ENCODE measurements at places on chromosomes 12 and 14.

- H3K36me3 ChIP-seq, result no peaks in the 10 kb centered on the region
- H3K27me3 ChIP-seq, result no peaks in the 10 kb centered on the region
- H3K4me1 ChIP-seq, result no peaks in the 10 kb centered on the region
- no peak overlapping the region for H3K27ac ChIP-seq
- no peak for DNase-seq
Measured at GRCh38 chr12:115708801-115709200, 568.7 kb downstream of the MED13L start.

DNA sequence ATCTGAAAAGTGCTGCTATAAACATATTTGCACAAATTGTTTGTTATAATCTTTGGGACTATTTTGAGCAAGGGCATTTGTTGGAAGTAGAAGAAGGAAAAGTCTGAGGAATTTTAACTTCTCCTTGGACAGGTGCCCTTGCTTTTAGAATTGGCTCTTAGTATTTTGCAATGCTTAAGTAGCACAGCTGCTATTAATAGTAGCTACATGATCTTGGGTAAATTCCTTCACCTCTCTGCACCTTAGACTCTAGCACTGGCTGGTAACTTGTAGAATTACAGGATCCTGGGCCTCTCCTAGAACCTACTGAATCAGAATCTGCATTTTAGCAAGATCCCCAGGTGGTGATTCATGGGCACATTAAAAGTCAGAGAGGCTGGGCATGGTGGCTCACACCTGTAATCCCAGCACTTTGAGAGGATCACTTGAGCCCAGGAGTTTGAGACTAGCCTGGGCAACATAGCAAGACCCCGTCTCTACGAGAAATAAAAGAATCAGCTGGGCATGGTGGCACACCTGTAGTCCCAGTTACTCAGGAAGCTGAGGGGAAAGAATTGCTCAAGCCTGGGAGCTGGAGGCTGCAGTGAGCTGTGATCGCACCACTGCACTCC lies 10.8 kb upstream of the TMEM120B start:
- DNase-seq, result no peak
- no peaks in the 10 kb centered on the region for H3K27me3 ChIP-seq
- H3K36me3 ChIP-seq, result no peaks in the 10 kb centered on the region
- peaks cover 2% of the 10 kb centered on the region for H3K4me1 ChIP-seq
- H3K27ac ChIP-seq, result no peak overlapping the region

DNA sequence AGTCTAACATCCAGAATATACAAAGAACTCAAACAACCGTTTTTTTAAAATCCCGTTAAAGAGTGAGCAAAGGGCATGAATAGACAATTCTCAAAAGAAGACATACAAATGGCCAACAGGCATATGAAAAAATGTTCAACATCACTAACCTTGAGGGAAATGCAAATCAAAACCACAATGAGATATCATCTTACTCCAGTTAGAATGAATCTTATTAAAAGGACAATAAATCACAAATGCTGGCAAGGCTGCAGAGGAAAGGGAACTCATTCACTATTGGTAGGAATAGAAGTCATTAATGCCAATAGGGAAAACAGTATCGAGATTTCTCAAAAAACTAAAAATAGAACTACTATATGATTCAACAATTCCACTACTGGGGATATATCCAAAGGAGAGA lies 520.1 kb downstream of the RMST start:
- H3K4me1 ChIP-seq, result no peaks in the 10 kb centered on the region
- H3K27me3 ChIP-seq, result no peaks in the 10 kb centered on the region
- H3K27ac ChIP-seq, result no peak overlapping the region
- no peak for DNase-seq
- no peak overlapping the region for H3K4me3 ChIP-seq
- no peaks in the 10 kb centered on the region for H3K36me3 ChIP-seq

GRCh38 chr14:104091927-104092771 lies 6.6 kb downstream of the ASPG start:
- H3K27me3 ChIP-seq, result no peaks in the 10 kb centered on the region
- DNase-seq, result no peak
- no peak overlapping the region for H3K4me3 ChIP-seq
- H3K4me1 ChIP-seq, result peaks cover 11% of the 10 kb centered on the region

GRCh38 chr14:76591266-76591665 lies 170.0 kb upstream of the VASH1 start:
- H3K4me1 ChIP-seq, result no peaks in the 10 kb centered on the region
- peaks cover 2% of the 10 kb centered on the region for H3K27me3 ChIP-seq
- no peak overlapping the region for H3K27ac ChIP-seq

DNA sequence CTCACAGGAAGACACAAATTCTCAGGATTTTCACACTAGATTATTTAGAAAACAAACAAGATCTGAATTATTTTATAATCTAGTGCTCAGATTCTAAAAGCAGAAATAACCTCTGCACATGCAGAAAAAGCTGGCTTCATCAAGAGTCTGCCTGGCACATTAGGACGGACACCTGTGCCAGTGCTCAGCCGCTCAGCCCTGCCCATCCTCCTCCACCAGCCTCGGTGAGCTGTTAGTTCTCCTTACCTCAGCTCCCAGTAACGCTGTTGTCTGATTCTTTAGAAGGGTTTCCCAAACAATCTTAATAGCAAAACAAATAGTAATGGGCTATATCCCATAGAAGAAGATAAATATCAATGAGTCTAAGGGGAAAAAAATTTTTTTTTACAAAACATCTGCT lies 27.7 kb downstream of the DUSP16 start:
- no peak overlapping the region for H3K4me3 ChIP-seq
- H3K27me3 ChIP-seq, result no peaks in the 10 kb centered on the region

GRCh38 chr12:76065917-76066316 lies 18.6 kb downstream of the NAP1L1 start:
- no peaks in the 10 kb centered on the region for H3K4me1 ChIP-seq
- H3K4me3 ChIP-seq, result no peak overlapping the region
- no peak for DNase-seq
- no peak overlapping the region for H3K27ac ChIP-seq
- no peaks in the 10 kb centered on the region for H3K27me3 ChIP-seq
- H3K36me3 ChIP-seq, result peaks cover 86% of the 10 kb centered on the region

DNA sequence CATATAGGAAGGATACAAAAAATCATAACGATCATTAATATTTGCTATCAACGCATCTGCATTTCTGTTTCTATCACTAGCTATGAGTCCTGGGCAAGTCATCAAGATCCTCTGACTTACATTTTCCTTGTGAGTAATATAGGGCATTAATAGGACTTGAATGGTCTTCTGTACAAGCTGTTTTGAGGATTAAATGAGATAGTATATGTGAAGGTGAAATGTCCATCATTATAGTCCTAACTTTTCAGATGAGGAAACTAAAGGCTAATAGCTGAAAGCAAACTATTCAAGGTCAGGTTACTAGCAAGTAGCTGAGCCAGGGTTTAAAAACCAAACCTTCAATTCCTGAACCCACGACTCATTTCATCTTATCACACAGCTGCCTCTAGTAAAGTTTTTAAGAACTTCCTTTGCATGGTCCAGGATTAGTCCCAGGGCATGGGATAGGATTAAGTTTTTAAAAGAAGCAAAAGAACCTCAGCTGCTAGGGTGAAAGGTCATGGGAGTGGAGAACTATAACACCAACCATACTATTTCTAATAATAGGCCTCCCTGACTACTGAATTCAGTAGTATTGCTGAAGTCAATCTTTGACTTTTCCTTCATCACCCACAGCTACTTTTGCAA lies 101.4 kb upstream of the ADAMTS20 start:
- no peaks in the 10 kb centered on the region for H3K4me1 ChIP-seq
- H3K27me3 ChIP-seq, result no peaks in the 10 kb centered on the region
- H3K4me3 ChIP-seq, result no peak overlapping the region

- no peaks in the 10 kb centered on the region for H3K36me3 ChIP-seq
- no peak overlapping the region for H3K4me3 ChIP-seq
- no peak overlapping the region for H3K27ac ChIP-seq
- no peaks in the 10 kb centered on the region for H3K4me1 ChIP-seq
- H3K27me3 ChIP-seq, result no peaks in the 10 kb centered on the region
Measured at GRCh38 chr12:69083689-69084088, 150.7 kb upstream of the CPM start.

GRCh38 chr12:704516-705242 lies 41.4 kb upstream of the NINJ2 start:
- no peak overlapping the region for H3K27ac ChIP-seq
- H3K4me1 ChIP-seq, result peaks cover 3% of the 10 kb centered on the region
- no peaks in the 10 kb centered on the region for H3K27me3 ChIP-seq
- no peak overlapping the region for H3K4me3 ChIP-seq
- DNase-seq, result no peak

- no peaks in the 10 kb centered on the region for H3K4me1 ChIP-seq
- no peak for DNase-seq
- H3K27me3 ChIP-seq, result no peaks in the 10 kb centered on the region
- H3K36me3 ChIP-seq, result no peaks in the 10 kb centered on the region
Measured at GRCh38 chr12:72723732-72724131, 451.6 kb downstream of the TRHDE start.

DNA sequence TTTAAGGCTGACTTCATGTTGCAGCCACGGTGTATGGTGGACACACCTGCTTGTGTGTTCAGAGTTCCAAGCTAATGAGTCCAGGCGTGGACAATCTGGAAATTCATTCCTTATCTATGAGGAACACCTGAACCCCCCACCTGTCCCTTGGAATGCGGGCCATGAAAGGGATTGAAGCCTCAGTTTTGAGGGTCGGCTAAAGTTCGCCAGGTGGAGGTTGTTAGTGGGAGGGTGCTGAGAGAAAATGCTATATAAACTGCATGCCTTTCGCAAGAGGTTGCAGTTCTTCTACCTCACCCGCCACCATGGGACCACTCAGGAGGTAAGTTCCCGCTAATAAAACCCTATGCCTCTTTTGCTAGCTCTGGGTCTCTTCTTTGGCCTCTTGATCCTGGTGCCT lies 348.0 kb downstream of the BCL11B start:
- H3K27ac ChIP-seq, result no peak overlapping the region
- H3K36me3 ChIP-seq, result no peaks in the 10 kb centered on the region
- no peaks in the 10 kb centered on the region for H3K27me3 ChIP-seq
- H3K4me1 ChIP-seq, result peaks cover 26% of the 10 kb centered on the region
- DNase-seq, result no peak
- H3K4me3 ChIP-seq, result no peak overlapping the region

DNA sequence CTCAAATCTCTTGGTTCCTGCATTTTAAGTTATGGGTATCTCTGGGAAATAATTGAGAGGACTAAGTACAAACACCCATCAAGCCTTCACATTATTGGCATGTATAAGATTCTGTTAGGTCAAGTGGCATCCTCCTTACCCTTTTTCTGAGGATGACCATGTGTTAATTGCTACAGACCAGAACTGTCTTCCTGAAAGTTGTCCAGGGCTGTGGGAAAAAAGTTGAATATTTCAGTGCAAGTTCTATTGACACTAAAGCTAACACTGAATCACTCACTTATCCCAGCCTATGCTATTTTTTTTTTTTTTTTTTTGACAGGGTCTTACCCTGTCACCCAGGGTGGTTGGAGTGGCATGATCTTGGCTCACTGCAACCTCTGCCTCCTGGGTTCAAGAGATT lies 130.1 kb upstream of the HIF1A start:
- H3K4me3 ChIP-seq, result no peak overlapping the region
- DNase-seq, result no peak
- H3K27ac ChIP-seq, result no peak overlapping the region
- no peaks in the 10 kb centered on the region for H3K27me3 ChIP-seq
- peaks cover 46% of the 10 kb centered on the region for H3K4me1 ChIP-seq
- no peaks in the 10 kb centered on the region for H3K36me3 ChIP-seq

- H3K27ac ChIP-seq, result no peak overlapping the region
- no peak for DNase-seq
- H3K36me3 ChIP-seq, result peaks cover 16% of the 10 kb centered on the region
- H3K27me3 ChIP-seq, result no peaks in the 10 kb centered on the region
Measured at GRCh38 chr12:94169495-94169894, 21.1 kb downstream of the PLXNC1 start.

GRCh38 chr12:100794441-100795173 lies at the start of gene ANO4:
Gene ANO4 (plus strand): TSS chr12:100794776. CDS start chr12:100901786, 107,010 bp downstream.
- H3K4me3 ChIP-seq, result no peak within 1 kb of the TSS
- H3K27me3 ChIP-seq, result no peaks in the 10 kb centered on the region
- no peaks in the 10 kb centered on the region for H3K4me1 ChIP-seq
- no peak for DNase-seq

- peak; percentile 22 for DNase-seq
- H3K4me1 ChIP-seq, result peaks cover 8% of the 10 kb centered on the region
- peaks cover 4% of the 10 kb centered on the region for H3K27me3 ChIP-seq
- peak overlapping the region; percentile 19 for H3K4me3 ChIP-seq
- no peak overlapping the region for H3K27ac ChIP-seq
Measured at GRCh38 chr12:7162691-7163114, 26.8 kb upstream of the PEX5 start.

DNA sequence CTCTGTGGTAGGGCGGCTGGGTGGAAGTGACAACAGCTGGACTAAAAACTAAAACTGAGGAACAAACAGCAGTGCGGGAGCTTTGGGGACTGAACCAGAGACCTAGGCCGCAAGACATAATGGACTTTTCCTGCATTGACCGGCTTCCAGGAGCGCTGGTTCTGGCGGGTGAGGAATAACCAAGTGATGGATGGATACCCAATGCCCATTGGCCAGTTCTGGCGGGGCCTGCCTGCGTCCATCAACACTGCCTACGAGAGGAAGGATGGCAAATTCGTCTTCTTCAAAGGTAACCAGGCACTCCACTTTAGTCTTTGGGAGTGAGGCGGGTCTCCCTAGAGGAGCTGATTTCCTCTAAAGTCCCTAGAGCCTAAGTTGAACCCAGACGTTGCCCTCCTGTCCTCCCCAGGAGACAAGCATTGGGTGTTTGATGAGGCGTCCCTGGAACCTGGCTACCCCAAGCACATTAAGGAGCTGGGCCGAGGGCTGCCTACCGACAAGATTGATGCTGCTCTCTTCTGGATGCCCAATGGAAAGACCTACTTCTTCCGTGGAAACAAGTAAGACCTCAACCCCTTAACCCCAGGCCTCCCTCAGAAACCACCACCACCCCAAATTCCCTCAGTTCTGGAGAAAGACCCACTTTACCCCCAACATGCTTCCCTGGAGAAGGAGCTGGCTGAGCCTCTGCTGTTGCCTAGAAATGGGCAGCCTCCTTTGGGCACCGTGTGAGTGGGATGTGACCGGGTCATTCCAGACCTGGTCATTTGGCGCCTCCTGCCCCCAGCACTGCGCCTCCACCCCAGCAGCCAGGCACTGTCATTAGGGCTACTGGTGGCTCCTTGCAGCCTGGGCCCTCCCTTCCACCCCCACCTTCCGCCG lies 8.1 kb downstream of the MMP14 start:
- H3K27me3 ChIP-seq, result peaks cover 9% of the 10 kb centered on the region
- H3K36me3 ChIP-seq, result no peaks in the 10 kb centered on the region
- no peak overlapping the region for H3K4me3 ChIP-seq
- H3K27ac ChIP-seq, result no peak overlapping the region
- no peak for DNase-seq
- H3K4me1 ChIP-seq, result no peaks in the 10 kb centered on the region

- H3K27me3 ChIP-seq, result no peaks in the 10 kb centered on the region
- no peaks in the 10 kb centered on the region for H3K36me3 ChIP-seq
- H3K4me1 ChIP-seq, result no peaks in the 10 kb centered on the region
- DNase-seq, result no peak
- H3K4me3 ChIP-seq, result no peak overlapping the region
Measured at GRCh38 chr12:94507455-94507854, 47.8 kb upstream of the CEP83 start.

GRCh38 chr14:85701763-85702162 lies 171.8 kb downstream of the FLRT2 start:
- H3K36me3 ChIP-seq, result no peaks in the 10 kb centered on the region
- no peak overlapping the region for H3K27ac ChIP-seq
- no peaks in the 10 kb centered on the region for H3K4me1 ChIP-seq
- no peaks in the 10 kb centered on the region for H3K27me3 ChIP-seq

Measured in CD4-positive, alpha-beta T cell (primary cell).